ENCODE measurements at places on chromosomes 7 and 10.

- peak; percentile 92 for DNase-seq
Observed at GRCh38 chr10:96614515-96614914, 27.7 kb upstream of the TM9SF3 start.

- no peak for DNase-seq
Observed at GRCh38 chr10:25902002-25902401, 32.0 kb upstream of the MYO3A start.

DNA sequence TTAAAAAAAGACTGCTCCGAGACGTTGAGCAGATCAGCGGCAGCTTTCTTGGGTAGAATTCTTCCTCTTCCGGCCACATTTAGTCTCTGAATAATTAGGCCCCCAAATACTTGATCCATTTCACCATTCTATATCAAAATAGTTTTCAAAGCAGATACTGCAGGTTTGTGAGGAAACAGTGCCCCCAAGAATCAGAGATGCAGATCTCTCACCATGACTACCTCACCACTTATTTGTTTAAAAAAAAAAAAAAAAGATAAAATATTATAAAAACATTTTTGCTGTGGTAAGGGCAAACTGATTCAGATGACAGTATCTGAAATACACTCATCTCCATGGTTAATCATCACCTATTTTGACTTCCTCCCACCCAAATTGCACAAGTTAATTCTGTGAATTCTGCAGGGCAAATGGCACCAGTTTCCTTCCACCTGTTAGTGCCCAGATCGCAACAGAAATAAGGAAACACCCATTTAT, 210.4 kb downstream of the FAM107B start:
- DNase-seq, result no peak

DNA sequence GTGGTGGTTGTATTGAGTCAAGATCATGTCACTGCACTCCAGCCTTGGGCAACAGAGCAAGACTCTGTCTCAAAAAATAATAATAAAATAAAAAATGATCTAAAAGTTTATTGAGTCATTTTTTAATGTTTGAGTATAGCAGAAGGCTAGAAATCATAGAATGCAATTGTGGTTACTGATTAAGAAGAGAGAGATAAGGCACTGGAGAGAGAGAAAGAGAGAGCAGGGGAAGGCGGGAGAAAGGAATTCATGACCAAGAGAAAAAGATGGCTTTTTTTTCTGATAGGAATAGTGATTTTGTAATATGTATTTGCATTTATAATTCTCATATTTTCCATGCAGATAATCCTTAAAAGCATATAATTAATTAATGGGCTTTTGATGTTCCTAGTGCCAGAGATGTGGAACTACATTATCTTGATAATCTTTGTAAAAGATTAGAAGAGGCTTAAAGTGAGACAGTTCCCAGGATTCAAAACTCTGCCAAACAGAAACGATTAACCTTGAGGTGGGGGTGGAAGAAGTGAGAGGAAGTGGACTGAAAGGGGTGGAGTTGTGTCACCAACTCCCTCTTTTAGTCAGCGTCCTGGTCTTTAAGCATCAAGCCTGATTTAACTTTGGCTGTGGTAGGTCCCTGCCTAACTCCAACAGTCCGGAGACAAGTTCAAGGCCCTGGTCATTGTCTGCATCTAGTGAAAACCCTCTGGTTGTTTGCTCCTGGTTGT, 76.2 kb downstream of the CHN2 start:
- DNase-seq, result no peak

GRCh38 chr7:131066635-131067034, 261.0 kb upstream of the MKLN1 start:
- DNase-seq, result no peak

GRCh38 chr7:155469-155900, 36.9 kb upstream of the FAM20C start:
- no peak for DNase-seq

GRCh38 chr7:7695111-7695817, 23.1 kb downstream of the RPA3 start:
- no peak for DNase-seq

Data from myocyte (in vitro differentiated cells).